ENCODE measurements at places on chromosomes 12 and 14.

- DNase-seq, result no peak
These were observed 8.8 kb upstream of the PLEKHG6 start for GRCh38 chr12:6301721-6302120.

DNA sequence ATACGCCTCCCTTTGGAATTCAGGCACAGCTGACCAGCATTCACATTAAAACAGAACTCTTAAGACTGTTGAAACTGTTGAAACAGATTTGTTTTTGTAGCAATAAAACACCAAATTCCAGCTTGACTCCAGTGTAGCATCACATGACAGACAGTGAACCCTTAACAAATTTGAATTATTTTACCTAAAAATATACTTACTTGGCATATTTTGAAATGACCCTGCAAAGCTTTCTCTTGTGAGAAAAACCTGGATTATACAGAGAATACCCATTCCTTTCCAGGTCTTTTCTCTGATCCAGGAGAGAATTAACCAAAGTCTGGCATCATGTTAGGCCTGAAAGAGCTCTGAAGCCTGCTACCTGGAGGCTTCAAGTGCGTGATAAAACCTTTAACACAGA, 410.3 kb downstream of the FOXG1 start:
- no peak for DNase-seq

- no peak for DNase-seq
These were observed 56.1 kb downstream of the BMP4 start for GRCh38 chr14:53900499-53900898.

GRCh38 chr12:14681625-14682024, 14.8 kb downstream of the GUCY2C start:
- DNase-seq, result no peak

GRCh38 chr12:123971770-123972456, 718 bp downstream of the CCDC92 start:
- DNase-seq, result no peak

DNA sequence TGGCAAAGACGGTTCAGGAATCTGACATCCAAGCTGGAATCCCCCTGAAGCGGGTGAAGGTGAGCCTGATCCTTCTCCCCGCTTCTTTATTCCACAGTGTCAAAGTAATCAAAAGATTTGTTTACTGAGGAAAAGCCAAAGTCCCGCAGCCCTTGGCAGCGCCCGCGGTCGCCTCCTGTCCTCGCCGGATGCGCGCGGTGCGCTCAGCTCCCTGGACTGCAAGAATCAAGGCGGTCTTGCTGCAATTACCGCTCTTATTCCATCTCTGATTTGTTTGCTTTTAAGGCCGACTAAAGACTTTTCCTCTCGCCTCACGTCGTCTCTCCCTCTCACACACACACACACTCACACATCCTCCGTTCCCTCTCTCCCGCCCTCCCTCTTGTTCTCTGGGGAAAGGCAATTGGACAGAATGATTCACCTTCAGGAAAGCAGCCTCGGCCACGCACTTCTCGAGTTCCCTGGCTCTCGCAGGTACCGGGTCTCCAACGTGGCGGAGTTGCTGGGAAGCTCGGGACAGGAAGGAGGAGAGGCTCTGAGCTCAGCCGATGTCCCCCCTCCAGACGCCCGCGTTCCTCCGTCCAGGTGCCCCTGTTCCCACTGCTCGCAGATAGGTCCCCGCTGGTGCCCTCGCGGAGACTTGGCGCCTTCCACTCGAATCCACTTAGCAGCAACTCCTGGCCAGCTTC, 68.6 kb upstream of the USP15 start:
- DNase-seq, result no peak

DNA sequence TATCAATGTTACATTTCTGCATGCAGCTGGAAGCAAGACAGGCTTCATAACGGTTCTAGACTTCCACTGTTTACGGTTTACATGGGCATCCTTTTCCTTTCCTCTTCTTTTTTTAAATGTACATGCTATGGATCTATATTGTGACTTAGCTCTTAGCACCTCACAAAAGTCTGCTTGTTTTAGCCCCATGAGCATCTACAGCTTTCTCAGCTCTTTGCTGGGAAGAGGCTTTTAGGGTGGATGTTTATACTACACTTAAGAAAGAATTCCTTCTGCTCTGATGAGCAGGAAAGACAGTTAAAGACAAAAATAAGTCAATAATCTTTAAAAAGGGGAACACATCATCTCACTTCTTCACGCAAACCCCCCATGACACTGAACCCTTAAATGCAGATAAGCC, 51.4 kb downstream of the KICS2 start:
- DNase-seq, result no peak

DNA sequence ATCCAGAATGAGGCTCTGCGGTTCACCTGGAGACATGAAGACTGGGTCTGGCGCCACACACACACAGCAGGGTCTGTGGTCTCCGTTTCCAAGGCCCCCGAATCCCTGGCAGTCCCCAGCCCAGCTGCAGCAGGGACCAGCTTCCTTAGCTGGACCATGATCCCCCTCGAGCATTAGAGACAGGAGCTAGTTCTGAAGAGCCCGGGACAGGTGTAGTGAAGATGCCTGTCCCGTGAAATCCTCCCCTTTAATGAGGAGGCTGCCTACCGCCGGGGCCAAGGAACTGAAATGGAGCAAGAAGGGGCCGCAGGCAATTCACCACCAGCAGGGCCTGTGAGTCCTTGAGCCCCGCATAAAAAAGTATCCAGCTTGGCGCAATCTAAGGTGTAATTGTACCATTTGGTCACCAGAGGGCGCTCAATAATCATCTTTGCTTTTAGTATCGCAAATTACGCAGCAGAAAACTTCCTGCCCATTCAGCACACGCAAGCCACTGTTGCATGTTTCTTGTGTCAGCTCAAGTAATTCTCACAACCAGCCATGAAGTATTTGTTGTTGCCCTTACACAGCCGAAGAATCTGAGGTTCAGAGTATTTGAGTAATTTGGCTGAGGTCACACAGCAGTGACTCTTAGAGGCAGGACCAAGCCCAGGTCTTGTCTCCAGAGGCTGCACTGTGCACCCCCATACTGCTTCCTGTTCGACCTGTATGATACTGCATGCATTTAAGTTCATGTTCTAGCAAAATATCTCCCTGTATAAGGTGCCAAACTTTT, 54.3 kb upstream of the PPP2R5C start:
- DNase-seq, result peak; percentile 20

GRCh38 chr12:121534495-121535148, 46.2 kb downstream of the KDM2B start:
- DNase-seq, result no peak

GRCh38 chr14:100618318-100618693, 31.1 kb upstream of the BEGAIN start:
- no peak for DNase-seq

GRCh38 chr14:101584055-101584859, 23.0 kb downstream of the DIO3 start:
- no peak for DNase-seq

GRCh38 chr12:63844391-63845341, at the start of gene SRGAP1:
TSS of gene SRGAP1 (plus strand) at chr12:63844700. CDS start at chr12:63844817, 117 bp downstream.
- DNase-seq, result peak; percentile 32

- no peak for DNase-seq
These were observed 95.7 kb downstream of the RFLNA start for GRCh38 chr12:124390442-124391097.

DNA sequence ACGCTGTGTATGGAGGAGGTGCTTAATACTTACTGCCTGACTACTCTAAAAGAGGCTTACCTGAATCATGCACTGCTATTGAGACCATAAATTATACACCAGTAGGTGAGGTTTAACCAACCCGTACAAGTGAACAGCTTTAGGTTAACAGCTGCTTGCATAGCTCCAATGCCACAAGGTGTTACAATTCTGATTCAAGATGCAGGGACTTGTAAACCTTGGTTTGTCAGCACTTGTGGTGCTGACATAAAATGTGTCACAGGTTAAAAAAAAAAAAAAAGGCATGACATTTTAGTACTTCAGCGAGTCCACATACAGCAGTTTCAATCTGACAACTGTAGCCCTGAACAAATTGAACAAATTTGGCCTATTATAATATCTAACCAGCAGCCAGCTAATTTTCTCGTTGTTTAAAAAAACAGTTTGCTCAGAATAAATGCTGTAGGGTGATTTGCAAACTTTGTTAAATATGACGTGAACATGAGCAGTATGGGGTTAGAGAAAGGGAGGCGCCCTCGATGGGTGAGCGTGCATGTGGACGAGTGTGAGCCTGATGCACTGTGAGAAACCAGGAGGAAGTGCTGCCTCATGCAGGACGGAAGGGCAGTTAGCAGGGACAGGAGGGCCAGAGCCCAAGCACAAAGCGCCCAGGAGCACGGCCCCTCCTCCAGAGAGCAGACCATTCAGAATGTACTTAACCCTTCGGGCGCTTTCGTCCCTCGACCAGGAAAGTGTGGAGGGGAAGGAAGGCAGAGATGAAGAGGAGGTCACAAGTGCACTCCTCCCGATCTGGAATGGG, 44.7 kb downstream of the TCHP start:
- no peak for DNase-seq

DNA sequence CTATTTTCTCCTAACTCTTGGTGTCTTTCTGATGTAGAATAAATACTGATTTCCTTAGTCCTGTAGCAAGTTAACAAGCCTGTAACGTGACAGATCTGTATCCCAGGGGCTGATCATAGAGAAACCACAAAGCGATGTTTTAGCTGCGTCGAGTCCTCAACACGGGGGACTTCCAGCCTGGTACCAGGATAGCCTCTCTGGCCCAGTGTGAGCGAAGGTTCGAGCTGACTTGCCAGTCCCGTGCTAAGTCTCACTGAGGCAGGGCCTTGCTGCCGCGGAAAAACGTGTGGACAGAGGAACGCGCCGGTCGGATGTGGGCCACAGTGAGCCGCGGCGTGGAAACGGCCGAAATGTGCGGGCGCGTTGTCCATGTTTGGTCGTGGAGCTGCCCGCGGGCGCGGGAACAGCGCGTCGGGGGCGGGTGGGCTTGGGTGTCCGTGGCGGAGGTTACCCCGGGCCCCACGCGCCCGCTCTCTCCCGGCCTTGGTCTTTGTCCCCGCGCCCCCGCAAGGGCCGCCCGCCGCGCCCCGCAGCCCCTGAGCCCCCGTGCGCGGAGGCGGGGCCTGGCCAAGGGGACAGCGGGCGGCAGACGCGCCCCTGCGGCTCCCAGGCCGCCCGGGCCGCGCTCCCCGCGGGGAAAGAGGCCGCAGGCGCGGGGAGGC, 531 bp upstream of the EML1 start:
- DNase-seq, result no peak

DNA sequence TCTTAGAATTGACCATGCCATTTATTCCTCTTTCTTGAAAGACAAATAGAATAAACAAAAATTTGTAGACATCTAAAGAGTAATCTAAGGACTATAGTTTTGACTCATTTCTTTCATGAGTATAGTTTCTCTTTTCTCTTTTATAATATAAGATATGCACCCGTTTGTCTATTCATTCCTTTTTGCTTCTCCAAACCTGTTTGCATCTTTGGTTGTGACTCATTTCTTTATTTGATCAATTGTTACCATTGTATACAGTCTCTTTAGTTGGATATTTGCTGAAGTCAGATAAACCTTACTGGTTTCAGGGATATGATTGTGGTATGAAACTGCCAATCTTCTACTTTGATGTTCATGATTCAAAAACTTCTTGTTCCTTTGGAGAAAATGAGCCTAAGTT, 268.7 kb downstream of the FBXL14 start:
- DNase-seq, result no peak

GRCh38 chr12:123427036-123427769, 9.3 kb downstream of the RILPL2 start:
- no peak for DNase-seq

GRCh38 chr12:27965411-27965810, 7.1 kb downstream of the PTHLH start:
- DNase-seq, result no peak

DNA sequence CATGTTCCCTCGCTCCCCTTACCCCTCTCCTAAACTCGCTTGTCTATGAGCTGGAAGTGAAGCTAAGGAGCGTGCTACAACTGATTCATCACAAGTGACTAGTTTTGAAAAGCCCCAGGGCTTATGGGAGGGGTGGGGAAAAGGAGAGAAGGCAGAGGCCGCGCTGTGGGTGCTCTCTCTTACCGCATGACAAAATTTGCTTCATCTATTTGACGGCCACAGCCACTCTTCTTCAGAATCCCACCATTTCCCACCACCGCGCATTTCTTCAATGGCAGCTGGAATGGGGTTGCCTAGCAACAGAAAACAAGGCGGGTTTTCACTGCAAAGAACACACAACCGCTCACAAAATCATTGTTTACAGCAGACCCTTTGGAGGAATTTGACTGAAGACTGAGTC, 79.4 kb downstream of the ST8SIA1 start:
- no peak for DNase-seq

GRCh38 chr12:67512061-67512460, 136.5 kb upstream of the DYRK2 start:
- DNase-seq, result no peak

DNA sequence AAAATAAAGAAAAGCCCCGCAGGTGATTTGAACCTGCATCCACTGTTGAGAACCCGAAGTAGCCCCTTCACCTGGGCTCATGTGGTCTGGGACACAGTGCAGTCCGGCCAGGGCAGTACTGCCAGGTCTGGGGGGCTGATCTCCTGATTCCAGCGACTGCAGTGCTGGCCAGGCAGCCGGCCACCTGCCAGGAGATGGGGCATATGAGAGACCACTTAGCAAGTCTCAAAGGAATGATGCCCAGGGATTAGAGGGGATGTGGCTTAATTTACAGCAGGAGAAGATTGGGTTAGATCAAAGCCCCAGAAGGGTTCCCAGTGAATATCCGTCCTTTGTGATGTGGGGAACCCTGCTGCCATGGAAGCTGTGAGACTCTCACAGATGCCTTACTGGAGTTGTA, 113.3 kb downstream of the PRMT8 start:
- no peak for DNase-seq

DNA sequence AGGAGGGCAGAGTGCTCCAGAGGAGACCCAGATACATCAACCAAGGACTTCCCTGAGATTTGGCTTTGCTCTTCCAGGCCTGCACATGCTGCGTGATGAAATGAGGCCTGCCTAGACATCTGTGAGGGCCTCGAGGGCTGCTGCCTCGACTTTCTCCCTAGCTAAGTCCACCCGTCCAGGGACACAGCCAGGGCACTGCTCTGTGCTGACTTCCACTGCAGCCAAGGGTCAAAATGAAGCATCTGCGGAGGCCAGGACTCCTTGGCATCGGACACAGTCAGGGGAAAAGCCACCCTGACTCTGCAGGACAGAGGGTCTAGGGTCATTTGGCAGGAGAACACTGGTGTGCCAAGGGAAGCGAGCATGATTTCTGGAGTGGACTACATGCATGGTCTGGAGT, 10.7 kb downstream of the SLC25A47 start:
- DNase-seq, result no peak

DNA sequence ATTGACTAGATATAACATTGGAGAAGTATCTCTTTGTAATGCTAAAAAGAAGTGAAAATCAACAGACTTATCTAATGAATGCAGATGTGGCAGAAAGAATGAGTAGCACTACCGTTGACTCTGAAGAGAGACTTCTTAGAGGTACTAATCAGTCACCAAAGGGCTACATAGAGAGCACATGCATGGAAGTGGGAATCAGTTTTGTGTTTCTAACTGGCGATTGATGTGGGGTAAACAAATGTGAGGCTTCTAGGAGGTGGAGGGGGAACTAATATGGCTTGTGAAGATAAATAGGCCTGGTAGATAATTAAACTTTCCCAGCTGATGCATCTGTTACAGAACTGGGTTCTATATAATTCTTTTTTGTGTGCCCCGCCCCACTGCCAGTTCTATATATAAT, 10.5 kb downstream of the COCH start:
- no peak for DNase-seq

GRCh38 chr14:47772652-47773051, 97.2 kb upstream of the MDGA2 start:
- DNase-seq, result no peak
